ENCODE measurements at places on chromosomes 12 and 14. TPM values are rescaled to one million over a fixed set of nuclear protein-coding genes. Genes with fewer than 3 reads are reported as not detected.

Gene RPGRIP1
- total RNA-seq: not detected

Gene CD163L1
- 2.5 TPM for total RNA-seq

Gene USP30
- total RNA-seq: 27.5 TPM

Gene TXNDC16
- 10.5 TPM for total RNA-seq

Gene NYNRIN
- 11.6 TPM for total RNA-seq

GRCh38 chr12:127803545-127803944 lies 463.4 kb upstream of the TMEM132C start:
- DNase-seq: no peak

DNA sequence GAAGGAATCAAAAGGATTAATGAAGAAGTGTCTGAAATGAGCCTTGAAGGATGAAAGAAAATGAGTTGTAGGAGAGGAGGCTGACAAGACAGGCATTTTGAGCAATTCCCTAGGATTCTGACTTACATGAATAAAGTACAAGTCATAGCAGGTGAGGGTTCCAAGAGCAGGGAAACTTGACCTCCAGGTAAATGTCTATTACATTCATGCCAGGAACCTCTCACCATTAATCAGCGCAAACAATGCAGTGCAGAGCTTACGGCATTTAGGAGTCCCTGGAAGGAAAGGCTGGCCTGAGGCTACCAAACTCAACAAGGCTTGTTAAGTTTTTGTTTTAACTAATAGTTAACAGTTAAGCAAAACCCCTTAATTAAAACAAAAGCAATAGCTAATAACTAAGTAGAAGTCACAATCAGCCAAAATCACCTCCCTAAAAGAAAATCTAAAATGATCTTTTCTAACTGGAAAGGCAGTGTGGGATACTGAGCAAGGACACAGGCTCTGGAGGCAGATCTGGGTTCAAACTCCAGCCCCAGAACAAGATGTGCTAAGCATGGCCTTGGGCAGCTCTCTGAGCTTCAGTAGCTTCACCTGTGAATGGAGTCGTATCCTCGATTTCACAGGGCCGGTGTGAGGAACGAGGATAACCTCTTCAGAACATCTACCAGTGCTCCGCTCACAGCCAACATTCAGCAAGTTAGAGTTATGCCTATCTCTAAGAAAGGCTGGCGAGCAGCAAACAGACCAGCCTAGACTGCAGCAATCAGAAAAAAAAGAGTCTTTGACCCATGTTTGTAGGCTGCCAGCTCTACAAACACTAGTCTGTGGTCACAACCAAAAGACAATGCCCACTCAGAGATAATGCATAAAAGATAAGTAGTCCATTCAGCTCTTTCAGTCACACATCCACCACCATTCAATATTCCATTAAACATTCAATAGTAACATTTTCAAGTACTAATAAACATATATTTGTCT lies 16.9 kb downstream of the PPTC7 start:
- no peak for DNase-seq

DNA sequence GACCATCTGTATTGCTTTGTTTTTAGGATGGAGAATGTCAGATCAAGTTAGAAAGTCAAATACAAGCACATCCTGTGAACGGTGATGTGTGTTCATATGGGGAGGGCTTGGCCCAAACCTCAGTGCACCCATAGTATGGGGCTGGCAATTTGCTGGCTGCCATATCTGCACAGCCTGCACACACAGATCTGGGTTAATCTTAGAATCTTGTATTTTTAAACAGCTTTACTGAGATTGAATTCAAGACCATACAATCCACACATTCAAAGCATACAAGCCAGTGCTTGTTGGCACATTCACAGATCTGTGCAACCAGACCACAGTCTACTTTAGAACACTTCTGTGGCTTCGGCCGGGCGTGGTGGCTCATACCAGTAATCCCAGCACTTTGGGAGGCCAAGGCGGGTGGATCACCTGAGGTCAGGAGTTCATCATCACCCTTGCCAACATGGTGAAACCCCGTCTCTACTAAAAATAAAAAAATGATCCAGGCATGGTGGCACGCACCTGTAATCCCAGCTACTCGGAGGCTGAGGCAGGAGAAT lies 90.4 kb downstream of the CCDC92 start:
- DNase-seq: no peak

- no peak for DNase-seq
Measured at GRCh38 chr14:101585211-101585610, 23.9 kb downstream of the DIO3 start.

- no peak for DNase-seq
Measured at GRCh38 chr12:71069311-71069710, 88.5 kb downstream of the TSPAN8 start.

DNA sequence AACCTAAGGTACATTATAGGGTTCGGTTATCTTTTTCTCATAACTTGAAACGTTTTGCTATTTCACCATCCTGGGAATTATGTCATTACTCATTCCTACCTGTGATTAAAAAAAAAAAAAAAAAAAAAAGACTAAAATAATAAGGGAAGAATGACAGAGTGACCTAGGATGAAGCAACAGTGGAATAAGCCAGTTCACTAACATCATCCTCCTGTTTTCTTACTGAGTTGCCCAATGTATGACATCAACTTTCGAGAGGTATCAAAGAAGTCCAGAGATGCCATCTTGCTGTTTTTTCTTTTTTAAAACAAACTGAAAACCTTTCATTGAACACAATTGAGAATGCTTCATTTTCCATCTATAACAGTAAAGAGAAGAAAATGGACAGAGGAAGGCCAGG lies 42.8 kb downstream of the AMN start:
- DNase-seq: no peak

GRCh38 chr14:23646648-23647549 lies 10.7 kb downstream of the DHRS2 start:
- DNase-seq: no peak

All from thoracic aorta (tissue), 2 donors.